ENCODE measurements at places on chromosomes 3 and 15. TPM values are rescaled to one million over a fixed set of nuclear protein-coding genes. Genes with fewer than 3 reads are reported as not detected.
A peak's percentile ranks its signal among the peaks of the same experiment; 100 is the strongest.

Gene IGSF11
- 0.27 TPM for total RNA-seq

Gene THBS1
- 6.6 TPM for total RNA-seq

Gene ZNF80
- total RNA-seq: 2.3 TPM

GRCh38 chr3:1195947-1196346 lies 103.1 kb downstream of the CNTN6 start:
- no peaks in the 10 kb centered on the region for H3K4me1 ChIP-seq
- no peaks in the 10 kb centered on the region for H3K27me3 ChIP-seq
- no peak overlapping the region for H3K4me3 ChIP-seq

DNA sequence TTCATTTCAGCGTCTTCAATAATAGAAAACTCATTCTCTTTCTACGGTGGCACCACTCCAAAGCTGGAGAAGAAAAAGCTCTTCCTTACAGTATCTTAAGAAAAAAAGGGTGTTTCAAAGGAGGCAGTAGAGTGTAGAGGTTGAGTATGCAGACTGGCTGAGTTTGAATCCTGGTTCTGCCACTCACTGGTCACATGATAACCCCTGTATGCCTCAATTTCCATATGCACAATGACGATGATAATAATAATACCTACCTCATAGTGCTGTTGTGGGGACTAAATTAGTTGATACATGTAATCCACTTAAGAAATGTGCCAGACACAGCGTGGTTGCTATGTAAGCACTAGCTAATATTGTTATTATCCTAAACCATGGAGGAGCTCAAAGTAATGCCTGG lies 4.5 kb downstream of the ANP32A start:
- DNase-seq: no peak
- no peak overlapping the region for H3K27ac ChIP-seq
- peaks cover 44% of the 10 kb centered on the region for H3K4me1 ChIP-seq
- peak overlapping the region; percentile 84 for H3K4me3 ChIP-seq
- no peaks in the 10 kb centered on the region for H3K36me3 ChIP-seq

- no peak overlapping the region for H3K27ac ChIP-seq
- H3K4me3 ChIP-seq: no peak overlapping the region
- no peaks in the 10 kb centered on the region for H3K36me3 ChIP-seq
- H3K27me3 ChIP-seq: peaks cover 7% of the 10 kb centered on the region
Observed at GRCh38 chr3:11172096-11172690, 17.9 kb downstream of the HRH1 start.

- no peaks in the 10 kb centered on the region for H3K4me1 ChIP-seq
- no peak overlapping the region for H3K27ac ChIP-seq
- no peak for DNase-seq
- H3K36me3 ChIP-seq: no peaks in the 10 kb centered on the region
- H3K4me3 ChIP-seq: no peak overlapping the region
- H3K27me3 ChIP-seq: no peaks in the 10 kb centered on the region
Observed at GRCh38 chr15:81478354-81478753, 104.3 kb upstream of the TMC3 start.

- H3K27me3 ChIP-seq: no peaks in the 10 kb centered on the region
- no peak for DNase-seq
- no peak overlapping the region for H3K27ac ChIP-seq
- H3K4me1 ChIP-seq: no peaks in the 10 kb centered on the region
- H3K36me3 ChIP-seq: no peaks in the 10 kb centered on the region
- H3K4me3 ChIP-seq: no peak overlapping the region
Observed at GRCh38 chr3:134351427-134351826, 22.8 kb downstream of the AMOTL2 start.

DNA sequence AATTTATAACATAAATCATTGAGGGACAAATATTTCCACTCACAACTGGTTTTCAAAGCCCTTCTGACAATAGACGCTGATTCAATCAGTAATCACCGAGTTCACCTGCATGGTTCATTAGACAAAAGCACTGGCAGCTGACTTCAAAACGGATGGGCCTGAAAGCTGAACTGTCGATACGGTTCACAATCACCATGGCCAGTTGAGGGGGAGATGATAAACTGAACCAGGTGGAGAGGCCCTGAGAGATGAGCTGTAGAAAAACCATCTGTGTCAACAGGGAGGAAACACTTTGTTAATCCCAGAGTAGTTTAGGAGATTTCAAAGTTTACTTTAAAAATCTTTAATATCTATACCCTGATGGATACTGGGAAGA lies 75.0 kb downstream of the PEX5L start:
- H3K27ac ChIP-seq: no peak overlapping the region
- no peak overlapping the region for H3K4me3 ChIP-seq
- no peak for DNase-seq
- H3K4me1 ChIP-seq: no peaks in the 10 kb centered on the region
- no peaks in the 10 kb centered on the region for H3K27me3 ChIP-seq

DNA sequence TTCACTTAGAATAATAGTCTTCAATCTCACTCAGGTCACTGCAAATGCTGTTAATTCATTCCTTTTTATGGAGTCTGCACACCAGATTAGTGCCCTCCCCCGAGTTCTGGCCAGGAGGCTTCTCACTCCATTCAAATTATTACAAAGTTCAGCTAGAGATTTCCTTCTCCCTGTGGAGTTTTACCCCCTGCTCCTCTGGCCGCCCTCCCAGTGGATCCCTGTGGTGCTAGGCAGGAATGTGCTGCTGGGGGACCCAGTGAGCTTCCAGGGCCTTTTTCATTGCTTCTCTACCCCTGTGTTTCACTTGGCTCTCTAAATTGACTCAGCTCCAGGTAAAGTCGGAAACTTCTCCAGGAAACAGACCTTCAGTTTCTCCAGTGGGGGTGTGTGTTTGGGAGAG lies 42.7 kb upstream of the CD200R1L start:
- no peaks in the 10 kb centered on the region for H3K4me1 ChIP-seq
- no peak overlapping the region for H3K4me3 ChIP-seq
- no peaks in the 10 kb centered on the region for H3K36me3 ChIP-seq
- DNase-seq: no peak

DNA sequence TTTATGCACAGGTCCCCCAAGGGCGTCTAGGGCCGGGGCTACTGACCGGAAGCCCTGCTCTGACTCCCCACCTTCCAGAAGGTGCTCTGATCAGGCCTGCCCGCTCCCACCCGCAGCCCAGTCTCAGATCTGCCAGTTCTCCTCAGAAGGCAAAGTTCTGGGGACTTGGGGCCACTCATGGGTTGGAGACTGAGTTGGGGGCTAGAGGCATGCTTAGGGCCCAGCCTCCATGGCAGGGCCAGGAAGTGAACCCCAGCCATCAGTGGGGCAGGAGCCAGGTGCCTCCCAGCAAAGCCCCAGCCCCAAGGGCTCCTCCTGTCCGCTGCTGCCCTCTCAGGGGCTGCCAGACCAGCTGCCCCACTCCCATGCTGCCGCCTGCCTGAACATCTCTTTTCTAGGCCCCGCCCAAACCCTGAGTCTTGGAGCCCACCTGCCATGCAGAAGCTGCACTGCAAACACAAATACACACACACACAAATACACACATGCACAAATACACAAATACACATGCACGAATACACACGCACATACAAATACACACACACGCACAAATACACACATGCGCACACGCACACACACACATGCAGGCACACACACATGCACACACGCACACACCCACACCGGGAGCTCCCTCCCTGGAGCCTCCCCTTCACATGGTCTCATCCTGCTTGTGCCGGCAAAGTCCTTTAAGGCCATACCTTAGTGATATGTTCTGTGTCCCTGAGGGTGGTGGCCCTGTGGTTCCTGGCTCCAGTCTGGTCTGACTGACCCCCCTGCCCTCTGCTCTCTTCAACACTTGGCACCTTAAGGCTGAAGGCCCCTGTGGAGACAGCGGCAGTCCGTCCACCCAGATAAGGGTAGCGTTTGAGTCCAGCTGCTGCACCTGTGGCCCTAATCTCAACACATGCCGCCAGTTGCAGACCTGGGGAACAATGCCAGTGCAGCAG lies 59.2 kb upstream of the KLF13 start:
- H3K27ac ChIP-seq: no peak overlapping the region
- H3K4me3 ChIP-seq: peak overlapping the region; percentile 46

DNA sequence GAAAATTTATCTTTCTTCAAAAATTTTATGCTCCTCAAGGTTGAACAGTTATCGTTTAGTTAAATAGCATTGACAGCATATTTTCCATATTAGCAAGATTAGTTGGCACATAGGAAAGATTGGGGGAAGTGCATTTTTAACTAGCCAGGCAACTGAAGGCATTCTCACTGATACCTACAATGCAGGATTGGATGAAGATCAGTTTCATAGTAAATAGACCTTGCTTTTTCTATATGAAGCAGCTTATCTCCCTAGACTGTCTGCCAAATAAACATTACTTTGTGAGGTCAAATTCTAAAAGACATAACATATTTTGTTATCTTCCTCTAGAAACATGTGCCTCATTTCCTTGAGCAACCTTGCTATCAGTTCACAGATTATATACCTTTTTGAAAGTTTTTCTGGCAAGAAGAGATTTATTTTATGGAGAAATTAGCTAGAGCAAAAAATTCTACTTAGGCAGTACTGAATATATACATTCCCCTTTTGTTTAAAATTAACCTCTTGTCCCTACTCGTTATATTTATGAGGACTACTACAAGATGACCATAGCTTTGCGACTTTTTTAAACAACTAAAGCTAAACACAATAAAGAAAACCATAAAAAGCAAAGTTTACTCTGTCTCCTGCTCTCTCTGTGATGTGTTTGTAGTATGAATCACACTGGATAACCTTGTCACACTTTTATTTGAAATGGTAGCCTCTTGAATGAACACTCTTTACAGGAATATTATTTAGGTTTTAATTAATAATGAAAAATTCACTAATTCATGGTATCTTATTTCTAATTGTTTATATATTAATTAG lies 654.9 kb upstream of the TBL1XR1 start:
- H3K4me3 ChIP-seq: no peak overlapping the region
- no peak overlapping the region for H3K27ac ChIP-seq
- H3K4me1 ChIP-seq: no peaks in the 10 kb centered on the region
- H3K27me3 ChIP-seq: no peaks in the 10 kb centered on the region
- H3K36me3 ChIP-seq: no peaks in the 10 kb centered on the region

DNA sequence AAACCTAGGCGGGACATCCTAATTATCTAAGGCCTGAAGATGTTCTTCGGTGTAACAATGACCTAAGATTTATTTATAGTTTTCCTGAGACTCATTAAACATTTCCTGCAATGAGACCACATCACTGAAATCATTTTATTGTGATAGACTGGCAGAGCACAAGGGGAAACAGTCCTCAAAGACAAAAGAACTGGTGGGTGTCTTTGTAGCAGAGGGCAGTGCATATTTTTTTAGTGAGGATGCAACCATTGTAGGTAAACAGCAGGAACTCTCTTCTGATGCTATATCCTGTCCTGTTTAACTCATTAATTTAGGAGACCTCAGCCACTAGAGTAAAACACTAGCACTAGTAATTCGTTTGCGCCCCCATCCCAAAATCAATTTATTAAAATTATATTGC lies 100.0 kb downstream of the MAGI1 start:
- H3K4me1 ChIP-seq: no peaks in the 10 kb centered on the region
- no peak overlapping the region for H3K4me3 ChIP-seq
- no peak for DNase-seq
- no peaks in the 10 kb centered on the region for H3K27me3 ChIP-seq
- H3K36me3 ChIP-seq: no peaks in the 10 kb centered on the region

GRCh38 chr3:59836531-59836930 lies 786.7 kb upstream of the CFAP20DC start:
- no peak overlapping the region for H3K27ac ChIP-seq
- no peak overlapping the region for H3K4me3 ChIP-seq
- DNase-seq: no peak
- no peaks in the 10 kb centered on the region for H3K36me3 ChIP-seq

DNA sequence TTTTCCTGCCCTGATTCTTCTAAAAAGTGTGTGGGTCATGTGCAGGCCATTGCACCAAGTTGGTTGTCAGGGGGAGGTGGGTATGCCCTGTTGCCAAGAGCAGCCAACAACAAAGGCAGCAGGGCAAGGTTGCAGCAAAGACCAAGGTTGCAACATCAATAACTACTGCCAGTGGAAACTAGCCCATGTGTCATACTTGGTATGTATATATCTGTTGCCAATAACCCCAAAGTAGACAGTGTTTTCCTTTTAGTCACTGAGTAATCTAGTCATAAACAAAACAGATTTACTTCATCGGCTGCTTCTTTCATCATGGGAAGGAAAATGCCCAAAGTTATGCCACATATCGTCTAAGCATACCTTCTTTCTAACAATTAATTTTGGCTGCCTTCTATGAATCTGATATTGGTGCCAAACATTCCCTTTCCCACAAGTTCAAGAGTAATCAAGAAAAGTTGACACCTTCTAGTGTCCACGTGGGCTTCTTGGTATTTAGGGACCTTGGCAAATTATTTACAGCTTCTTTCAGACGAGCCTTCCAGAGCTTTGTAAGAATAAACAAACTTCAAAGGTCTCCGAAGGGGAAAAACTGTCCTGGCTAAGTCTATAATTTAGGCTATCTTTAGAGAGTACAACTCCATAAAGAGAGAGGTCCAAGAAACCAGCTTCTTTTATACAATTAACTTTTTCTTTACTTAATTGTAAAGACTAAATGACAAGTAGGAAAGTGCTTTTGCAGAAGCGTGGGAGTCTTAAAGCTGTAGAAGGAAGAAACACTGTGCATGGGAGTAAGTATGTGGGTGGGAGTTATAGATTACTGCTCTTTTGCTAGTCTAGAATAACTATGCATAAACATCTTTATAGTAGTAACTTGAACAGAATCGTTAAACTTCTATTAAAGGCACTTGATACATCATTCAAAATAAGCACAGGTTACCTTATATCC lies 10.0 kb upstream of the MBNL1 start:
- no peaks in the 10 kb centered on the region for H3K27me3 ChIP-seq
- peak overlapping the region; percentile 27 for H3K4me3 ChIP-seq
- DNase-seq: peak; percentile 47
- H3K4me1 ChIP-seq: peaks cover 90% of the 10 kb centered on the region
- no peaks in the 10 kb centered on the region for H3K36me3 ChIP-seq

DNA sequence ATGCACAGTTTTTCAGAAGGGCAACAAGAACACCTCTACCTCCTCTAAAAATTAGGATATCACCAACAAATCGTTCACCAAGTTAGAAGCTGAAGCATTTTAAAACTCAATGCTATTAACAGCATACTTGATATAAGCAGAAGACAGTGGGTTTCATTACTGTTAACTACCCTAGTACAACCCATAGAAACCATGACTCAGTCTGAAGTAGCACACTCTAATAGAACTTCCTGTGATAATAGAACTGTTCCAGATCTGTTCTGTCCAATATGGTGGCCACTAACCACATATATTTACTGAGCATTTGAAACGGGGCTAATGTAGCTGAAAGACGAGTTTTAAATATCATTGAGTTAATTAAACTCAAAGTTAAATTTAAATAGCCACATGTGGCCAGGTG lies 1075.6 kb downstream of the FHIT start:
- no peak overlapping the region for H3K4me3 ChIP-seq
- DNase-seq: no peak
- no peak overlapping the region for H3K27ac ChIP-seq
- H3K4me1 ChIP-seq: no peaks in the 10 kb centered on the region
- no peaks in the 10 kb centered on the region for H3K36me3 ChIP-seq

GRCh38 chr15:37055481-37055880 lies 44.9 kb downstream of the MEIS2 start:
- H3K4me3 ChIP-seq: no peak overlapping the region
- no peak for DNase-seq
- H3K27ac ChIP-seq: no peak overlapping the region
- H3K27me3 ChIP-seq: no peaks in the 10 kb centered on the region

GRCh38 chr3:196186651-196187573 lies 24.3 kb downstream of the ZDHHC19 start:
- H3K27me3 ChIP-seq: no peaks in the 10 kb centered on the region
- no peaks in the 10 kb centered on the region for H3K36me3 ChIP-seq
- H3K27ac ChIP-seq: peak overlapping the region; percentile 16
- H3K4me1 ChIP-seq: peaks cover 25% of the 10 kb centered on the region
- H3K4me3 ChIP-seq: peak overlapping the region; percentile 19
- DNase-seq: peak; percentile 35

GRCh38 chr3:129001101-129001805 lies at the start of gene EFCC1:
TSS of gene EFCC1 (plus strand) at chr3:129001304. CDS start at chr3:129001629, 325 bp downstream.
- H3K4me1 ChIP-seq: peaks cover 16% of the 10 kb centered on the region
- H3K36me3 ChIP-seq: no peaks in the 10 kb centered on the region
- peaks cover 14% of the 10 kb centered on the region for H3K27me3 ChIP-seq
- DNase-seq: no peak
- H3K4me3 ChIP-seq: no peak within 1 kb of the TSS
- no peak within 1 kb of the TSS for H3K27ac ChIP-seq
